ENCODE measurements at places on chromosomes 7 and 10. TPM values are rescaled to one million over a fixed set of nuclear protein-coding genes. Genes with fewer than 3 reads are reported as not detected.

GRCh38 chr10:80460399-80461207, 6.5 kb downstream of the TSPAN14 start:
- H3K27me3 ChIP-seq: no peaks in the 10 kb centered on the region
- H3K36me3 ChIP-seq: peaks cover 15% of the 10 kb centered on the region
- H3K27ac ChIP-seq: peak overlapping the region; percentile 84
- peaks cover 97% of the 10 kb centered on the region for H3K4me1 ChIP-seq

DNA sequence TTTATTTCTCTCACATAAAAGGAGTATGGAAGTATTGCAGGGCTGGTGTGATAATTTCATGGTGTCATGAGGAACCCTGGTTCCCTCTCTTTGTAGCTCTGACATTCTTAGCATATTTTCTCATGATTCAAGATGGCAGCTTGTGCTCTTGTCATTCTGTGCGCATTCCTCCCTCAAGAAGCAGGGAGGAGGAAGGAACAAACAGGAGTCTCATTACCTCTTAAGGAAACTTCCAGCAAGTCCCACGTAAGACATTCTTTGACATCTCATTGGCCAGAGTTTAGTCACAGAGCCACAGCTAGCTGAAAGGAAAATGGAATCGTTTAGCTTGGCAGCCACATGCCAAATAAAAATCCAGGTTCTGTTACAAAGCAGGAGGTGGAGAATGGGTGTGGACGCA, 546.8 kb downstream of the LRMDA start:
- H3K4me3 ChIP-seq: no peak overlapping the region
- H3K4me1 ChIP-seq: peaks cover 10% of the 10 kb centered on the region
- no peak for DNase-seq
- no peak overlapping the region for H3K27ac ChIP-seq

DNA sequence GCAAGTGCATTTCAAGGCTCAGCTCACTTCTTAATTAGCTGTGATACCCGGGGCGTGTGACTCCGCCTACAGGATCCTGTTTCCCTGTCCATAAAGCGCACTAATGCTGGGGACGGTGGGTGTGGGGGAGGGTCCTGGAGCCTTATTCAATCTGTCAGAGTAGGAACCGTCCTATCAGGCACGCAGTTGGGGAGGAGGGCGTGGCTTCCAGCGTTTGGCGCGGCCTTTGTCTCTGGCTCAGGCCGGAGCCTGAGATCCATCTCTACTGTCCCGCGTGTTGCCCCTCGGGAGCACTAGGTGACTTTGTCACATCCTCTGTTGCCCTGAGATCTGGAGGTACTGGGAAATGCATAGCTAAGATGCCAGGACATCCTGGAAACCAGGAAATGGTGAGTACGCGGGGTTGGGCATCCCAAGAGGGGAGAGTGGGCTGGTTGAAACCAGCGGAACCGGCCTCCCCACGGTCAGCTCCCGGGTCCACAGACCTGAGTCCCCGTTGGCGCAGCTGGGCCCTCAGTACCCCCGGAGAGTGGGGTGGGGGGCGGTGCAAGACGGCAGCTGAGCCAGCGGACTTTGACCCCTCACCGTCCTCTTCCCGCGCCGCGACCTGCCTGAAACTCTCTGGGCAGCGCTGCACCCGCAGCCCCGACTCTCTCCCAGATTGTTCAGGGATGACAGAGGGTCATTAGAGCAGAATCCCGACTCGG, 104.4 kb upstream of the ZNF92 start:
- DNase-seq: no peak
- H3K4me3 ChIP-seq: no peak overlapping the region
- H3K4me1 ChIP-seq: no peaks in the 10 kb centered on the region
- H3K27me3 ChIP-seq: peaks cover 20% of the 10 kb centered on the region
- H3K27ac ChIP-seq: no peak overlapping the region

GRCh38 chr7:43590862-43591557, 8.1 kb downstream of the STK17A start:
- no peak for DNase-seq
- H3K27ac ChIP-seq: peak overlapping the region; percentile 76
- H3K27me3 ChIP-seq: no peaks in the 10 kb centered on the region
- H3K4me1 ChIP-seq: peaks cover 61% of the 10 kb centered on the region

Gene MMD2
- polyA plus RNA-seq: not detected

DNA sequence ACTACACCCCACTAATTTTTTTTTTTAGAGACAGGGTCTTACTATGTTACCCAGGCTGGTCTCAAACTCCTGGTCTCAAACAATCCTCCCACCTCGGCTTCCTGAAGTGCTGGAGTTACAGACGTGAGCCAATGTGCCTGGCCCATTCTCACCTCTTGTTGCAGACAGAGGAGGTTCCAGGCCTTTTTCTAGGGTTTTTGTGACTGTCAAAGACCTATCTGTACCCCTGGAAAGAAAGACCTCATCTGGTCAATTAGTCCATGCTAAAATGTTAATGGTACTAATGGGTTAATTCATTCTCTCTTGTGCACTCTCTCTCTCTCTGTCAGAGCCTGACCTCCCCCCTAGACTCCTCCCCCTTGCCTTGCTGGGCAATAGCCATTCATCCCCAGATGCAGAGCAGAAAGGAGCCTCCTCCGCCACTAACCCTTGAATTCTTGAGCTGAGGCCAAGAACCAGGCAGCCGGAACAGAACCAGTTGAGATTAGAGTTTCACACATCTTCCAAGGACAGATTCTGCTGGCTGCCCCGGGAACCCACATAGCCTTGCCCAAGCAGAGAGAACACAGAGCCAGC, 209.7 kb downstream of the SKIDA1 start:
- no peak for DNase-seq
- no peaks in the 10 kb centered on the region for H3K36me3 ChIP-seq
- H3K27me3 ChIP-seq: no peaks in the 10 kb centered on the region
- H3K4me3 ChIP-seq: no peak overlapping the region
- H3K27ac ChIP-seq: peak overlapping the region; percentile 72
- peaks cover 27% of the 10 kb centered on the region for H3K4me1 ChIP-seq

Measured in keratinocyte (primary cell).